Stimulated activated CD4-positive, alpha-beta T cell treated with anti-CD3 and anti-CD28 coated beads, Interleukin-15, amount 100 ng/mL, for 1 hour (primary cell): ENCODE measurements at places on chromosomes 7 and 10.

DNA sequence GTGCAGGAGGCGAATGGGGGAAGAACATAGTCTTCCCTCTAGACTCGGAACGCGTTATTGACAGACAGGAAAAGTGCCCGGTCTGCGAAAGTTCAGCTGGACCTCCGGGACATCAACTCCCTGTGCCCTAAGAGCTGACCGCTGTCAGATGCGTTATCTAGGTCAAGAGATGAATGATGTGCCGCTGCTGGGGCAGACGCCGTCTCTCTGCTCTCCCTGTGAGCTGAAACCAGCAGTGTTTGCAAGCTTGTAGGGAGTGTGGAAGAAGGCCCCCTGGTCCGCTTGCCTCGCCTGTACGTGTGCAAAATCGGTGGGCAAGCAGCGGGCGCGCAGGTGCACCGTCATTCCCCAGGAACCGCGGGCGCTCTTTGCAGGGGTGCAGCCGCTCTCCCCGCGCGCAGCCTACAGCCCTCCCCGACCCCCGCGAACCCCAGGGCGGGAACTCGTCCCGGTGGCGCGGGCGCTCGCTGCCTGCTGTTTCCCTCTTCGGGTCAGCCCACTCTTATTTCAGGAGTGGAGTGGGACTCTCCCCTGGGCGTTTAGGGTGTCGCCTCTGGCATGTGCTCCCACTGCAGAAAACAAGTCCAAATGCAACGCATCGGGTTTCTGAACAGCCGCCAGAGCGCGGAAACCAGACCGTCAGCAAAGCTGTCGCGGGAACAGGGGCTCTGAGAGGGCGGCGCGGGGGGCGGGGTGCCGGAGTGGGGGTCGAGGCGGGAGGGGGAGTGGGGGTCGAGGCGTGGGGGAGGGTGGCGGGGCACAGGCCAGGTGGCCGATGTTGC is 1.8 kb upstream of the PFKFB3 start:
- peak; percentile 27 for DNase-seq

DNA sequence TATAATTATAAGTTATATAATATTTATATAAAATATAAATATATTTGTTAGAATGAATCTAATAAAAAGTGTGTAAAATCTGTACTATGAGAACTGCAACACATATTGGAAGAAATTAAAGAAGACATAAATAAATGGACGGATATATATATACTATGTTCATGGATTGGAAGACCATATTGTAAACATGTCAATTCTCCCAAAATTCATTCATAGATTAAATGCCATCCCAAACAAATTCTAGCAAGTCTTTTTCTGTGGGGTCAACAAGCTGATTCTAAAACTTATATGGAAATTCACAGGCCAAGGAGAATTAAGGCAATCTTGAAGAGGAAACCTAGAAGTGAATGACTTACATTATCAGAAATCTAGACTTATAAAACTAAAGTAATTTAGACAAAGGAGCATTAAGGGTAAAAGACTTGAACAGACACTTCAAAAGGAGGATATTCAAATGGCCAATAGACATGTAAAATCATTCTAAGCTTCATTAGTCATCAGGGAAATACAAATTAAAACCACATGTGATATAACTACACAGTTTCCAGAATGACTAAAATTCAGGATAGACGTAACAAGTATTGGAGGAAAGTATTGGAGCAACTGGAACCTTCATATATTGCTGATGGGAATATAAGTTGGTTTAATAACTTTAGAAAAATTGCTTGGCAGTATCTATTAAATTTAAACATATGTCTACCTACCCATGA is 225.9 kb downstream of the EMX2 start:
- DNase-seq = no peak

GRCh38 chr10:111277661-111278060 is 200.8 kb downstream of the ADRA2A start:
- DNase-seq = no peak

GRCh38 chr10:122565766-122566206 is 5.2 kb downstream of the DMBT1 start:
- peak; percentile 50 for DNase-seq

DNA sequence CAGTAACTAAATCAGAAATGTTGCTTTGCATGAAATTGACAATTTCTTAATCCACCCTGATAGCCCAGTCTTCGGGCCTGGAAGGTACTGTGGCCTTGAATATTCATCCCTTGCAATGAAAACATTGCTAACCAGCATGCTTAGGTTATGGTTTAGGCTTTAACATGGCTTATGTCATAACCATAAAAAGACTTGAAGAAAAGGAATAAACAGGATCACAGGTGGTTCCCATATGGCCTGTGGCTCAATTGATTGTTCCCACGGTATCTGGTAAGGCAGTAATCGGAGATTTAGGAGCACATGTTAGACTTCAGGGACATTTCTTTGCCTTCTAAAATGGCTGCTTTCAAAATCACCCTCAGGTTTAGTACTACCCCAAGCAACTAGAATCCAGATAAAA is 139.5 kb downstream of the ST7 start:
- DNase-seq = no peak

DNA sequence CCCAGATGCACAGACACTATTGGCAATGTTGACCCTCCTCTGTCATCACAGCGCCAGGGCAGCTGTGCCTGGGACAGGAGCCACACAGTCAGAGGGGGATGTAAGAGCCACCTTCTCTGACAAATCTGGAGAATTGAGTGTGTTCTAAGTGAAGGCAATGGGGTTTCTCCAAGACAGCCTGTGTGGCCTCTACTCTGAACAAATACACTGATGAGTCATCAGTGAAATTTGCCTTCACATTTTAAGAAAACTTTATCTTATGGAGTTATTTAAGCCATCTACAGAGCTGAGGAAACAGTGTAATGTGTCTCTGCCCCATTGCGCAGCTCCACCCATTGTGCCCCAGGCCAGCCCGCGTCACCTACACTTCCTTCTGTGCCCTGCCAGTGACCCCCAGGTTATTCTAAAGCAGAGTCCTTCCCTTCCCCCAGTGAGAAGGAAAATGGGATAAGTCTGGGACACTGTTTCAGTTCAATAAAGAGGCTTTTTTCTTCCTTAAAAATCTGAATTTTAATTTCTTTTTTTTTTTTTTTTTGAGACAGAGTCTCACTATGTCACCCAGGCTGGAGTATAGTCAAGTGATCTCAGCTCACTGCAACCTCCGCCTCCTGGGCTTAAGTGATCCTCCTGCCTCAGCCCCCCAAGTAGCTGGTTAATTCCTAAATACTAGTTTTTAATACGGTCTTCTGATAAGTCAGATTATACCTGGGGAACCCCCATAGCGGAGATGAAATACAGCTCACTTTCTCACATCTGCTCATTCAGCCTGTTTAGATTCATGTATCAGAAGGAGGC is 21.8 kb downstream of the AKR1E2 start:
- DNase-seq = no peak

- no peak for DNase-seq
These were observed 130.7 kb upstream of the ZMIZ1 start for GRCh38 chr10:78937800-78938694.

DNA sequence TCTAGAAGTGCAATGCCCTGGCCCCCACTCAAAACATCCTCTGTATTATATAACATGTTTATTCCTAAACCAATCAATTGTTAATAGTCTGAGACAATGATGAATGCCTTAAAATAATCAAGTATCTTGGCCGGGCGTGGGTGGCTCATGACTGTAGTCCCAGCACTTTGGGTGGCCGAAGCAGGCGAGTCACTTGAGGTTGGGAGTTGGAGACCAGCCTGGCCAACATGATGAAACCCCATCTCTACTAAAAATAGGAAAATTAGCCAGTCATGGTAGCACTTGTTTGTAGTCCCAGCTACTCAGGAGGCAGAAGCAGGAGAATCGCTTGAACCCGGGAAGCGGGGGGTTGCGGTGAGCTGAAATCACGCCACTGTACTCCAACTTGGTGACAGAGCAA is 29.4 kb upstream of the CACNA2D1 start:
- DNase-seq = no peak

GRCh38 chr10:12643279-12643678 is 293.9 kb downstream of the CAMK1D start:
- no peak for DNase-seq

DNA sequence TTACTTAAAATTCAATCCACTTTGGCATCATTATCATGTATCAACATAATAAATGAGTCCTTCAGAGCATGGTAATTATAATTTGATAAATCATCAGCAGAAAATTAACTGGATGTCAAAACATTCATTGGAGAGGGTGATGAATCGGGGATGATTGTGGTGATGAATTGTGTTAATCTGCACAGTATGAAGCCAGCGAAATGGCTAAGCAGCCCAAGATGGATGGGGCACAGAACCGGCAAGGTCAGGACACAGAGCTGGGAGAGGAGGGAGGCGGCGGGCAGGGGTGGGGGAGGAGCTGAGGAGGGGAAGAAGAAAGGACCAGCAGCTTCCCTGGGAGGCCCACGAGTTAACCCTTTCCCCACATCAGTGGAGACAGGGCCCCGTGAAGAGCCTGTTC is 536.1 kb downstream of the LRMDA start:
- no peak for DNase-seq

GRCh38 chr7:87475359-87476178 is at the start of gene ABCB4:
Gene ABCB4 (minus strand): TSS chr7:87475680. CDS start chr7:87475465, 215 bp downstream.
- DNase-seq = no peak

GRCh38 chr7:48112401-48113165 is 23.5 kb downstream of the UPP1 start:
- no peak for DNase-seq

DNA sequence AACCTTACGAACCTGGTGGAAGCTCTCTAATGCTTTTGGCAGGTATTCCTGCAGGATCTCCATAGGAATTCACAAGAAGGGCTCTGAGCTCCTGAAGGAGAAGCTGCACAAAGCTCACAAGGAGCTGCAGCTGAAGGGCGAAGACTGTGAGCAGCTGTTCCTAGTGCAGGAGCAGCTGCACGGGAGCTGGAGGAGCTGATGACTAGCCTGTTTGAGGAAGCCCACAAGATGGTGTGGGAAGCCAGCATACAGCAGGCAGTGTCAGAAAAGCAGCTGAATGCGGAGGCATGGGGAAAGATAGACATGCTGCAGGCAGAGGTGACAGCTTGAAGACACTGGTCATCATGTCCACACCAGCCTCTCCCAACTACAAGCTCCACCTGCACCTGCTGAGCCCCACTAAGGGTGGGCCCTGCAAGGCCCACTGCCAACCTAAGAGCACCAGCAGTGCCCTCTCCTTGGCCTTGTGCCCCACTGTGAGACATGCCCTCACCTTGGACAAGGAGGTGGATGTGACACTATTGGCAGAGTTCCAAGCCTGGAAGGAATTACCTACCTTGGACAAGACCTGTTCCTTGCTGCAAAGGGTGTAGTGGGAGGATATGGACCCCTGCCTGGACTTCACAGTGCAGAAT is 250.6 kb downstream of the BBS9 start:
- no peak for DNase-seq

GRCh38 chr10:109819807-109820206 is 103.5 kb downstream of the XPNPEP1 start:
- no peak for DNase-seq

- DNase-seq = no peak
These were observed 214.4 kb upstream of the CELF2 start for GRCh38 chr10:10803278-10803677.

DNA sequence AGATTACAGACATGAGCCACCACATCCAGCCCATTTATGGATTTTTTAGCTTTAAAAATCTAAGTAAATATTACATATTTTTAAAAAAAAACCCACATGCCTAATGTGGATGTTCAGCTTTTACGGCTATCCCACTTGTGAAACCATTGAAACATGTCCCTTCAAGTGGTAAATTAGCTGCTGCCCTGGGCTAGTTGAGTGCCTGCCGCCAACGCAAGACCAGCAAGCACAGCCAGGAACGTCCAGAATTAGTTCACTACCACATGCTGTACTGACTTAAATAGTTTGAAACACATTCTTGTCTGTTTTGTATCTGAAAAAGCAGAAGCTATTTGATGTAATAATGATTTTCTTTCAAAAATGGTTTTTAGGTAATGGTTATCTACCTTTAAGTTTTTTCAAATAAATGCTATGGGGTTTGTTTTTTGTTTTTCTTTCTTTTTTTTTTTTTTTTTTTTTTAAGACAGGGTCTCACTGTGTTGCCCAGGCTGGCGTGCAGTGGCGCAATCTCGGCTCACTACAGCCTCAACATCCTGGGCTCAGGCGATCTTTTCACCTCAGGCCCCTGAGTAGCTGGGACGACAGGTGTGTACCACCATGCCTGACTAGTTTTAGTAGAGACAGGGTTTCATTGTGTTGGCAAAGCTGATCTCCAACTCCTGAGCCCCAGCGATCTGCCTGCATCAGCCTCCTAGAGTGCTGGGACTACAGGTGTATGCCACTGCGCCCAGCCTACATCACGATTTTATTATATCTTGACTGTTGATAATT is 57.0 kb downstream of the KLRG2 start:
- no peak for DNase-seq

DNA sequence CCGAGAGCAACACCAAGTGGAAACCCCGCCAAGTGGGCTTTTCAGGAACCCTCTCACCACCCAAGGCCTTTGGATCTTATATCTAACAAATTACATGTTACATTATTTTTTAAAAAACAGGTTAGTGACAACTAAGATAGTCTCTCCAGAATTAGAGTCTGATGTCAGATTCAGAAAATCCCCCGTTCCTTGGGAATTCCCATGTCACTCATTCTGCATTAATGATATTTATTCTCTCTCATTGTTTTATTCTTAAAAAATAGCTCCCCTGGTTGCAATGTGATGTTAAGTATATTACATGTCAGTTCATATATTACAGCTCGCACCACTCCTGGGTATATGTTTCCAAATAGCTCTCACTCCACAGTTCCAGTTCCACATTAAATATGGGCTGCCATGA is 81.8 kb downstream of the WNT2 start:
- no peak for DNase-seq

DNA sequence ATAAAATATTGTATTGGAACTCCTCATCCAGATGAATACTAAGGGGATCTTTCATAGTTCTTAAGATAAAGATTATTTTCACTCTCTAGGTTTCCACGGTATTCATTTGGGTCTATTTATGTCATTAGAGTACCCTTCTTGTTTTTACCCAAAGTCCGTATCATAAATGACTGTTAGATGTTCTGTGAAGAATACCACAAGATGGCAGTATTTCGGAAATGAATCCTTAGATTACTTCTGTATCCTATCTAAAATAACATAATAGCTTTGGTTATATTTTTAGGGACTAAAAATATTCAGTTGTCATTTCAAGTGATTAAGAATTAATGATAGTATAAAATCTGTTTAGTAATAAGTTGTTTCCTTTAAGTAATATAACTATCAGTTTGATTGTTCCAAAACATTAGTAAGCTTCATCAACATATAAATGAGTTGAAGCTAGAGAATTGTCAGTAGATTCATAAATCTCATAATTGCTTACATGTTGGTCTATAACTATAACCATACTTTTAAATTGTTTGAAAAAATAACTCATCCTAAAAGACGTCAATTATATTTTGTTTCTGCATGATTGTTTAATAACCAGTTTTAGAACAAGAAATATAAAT is 337.5 kb upstream of the KCND2 start:
- no peak for DNase-seq

- no peak for DNase-seq
These were observed 20.3 kb upstream of the NFKB2 start for GRCh38 chr10:102375250-102375649.

GRCh38 chr10:788796-789748 is 99.6 kb upstream of the DIP2C start:
- peak; percentile 11 for DNase-seq

GRCh38 chr10:26025523-26025922 is 91.5 kb downstream of the MYO3A start:
- DNase-seq = no peak
